Amniotic stem cell (primary cell): ENCODE measurements at places on chromosomes 3 and 15.

GRCh38 chr3:125239266-125239665 lies 26.7 kb upstream of the SLC12A8 start:
- DNase-seq: no peak

DNA sequence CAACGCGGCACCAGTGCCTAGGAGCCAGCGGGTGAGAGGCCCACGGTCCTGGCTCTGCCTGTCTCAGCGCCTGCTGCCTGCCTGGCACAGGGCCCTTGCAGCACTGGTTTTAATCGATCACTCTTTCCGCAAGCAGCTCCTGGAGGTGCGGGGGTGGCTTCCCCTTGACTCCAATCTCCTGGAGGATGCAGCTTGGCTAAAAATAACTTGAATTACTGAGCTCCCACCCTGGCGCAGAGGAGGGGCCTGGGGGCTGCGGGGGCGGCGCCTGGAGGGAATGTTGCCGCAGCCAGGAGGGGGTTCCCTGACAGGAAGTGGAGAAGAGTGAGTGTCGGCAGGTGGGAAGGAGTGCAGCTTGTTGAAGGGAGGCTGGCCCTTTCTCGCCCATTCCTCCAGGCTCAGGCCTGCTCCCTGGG lies 9.9 kb upstream of the RPL29 start:
- DNase-seq: no peak

GRCh38 chr3:69385723-69386555 lies at the start of gene FRMD4B:
Gene FRMD4B, minus strand, starts transcription at chr3:69386088. Its CDS starts 99 bp downstream, at chr3:69385989.
- DNase-seq: no peak

- DNase-seq: no peak
Measured at GRCh38 chr3:172461530-172462138, 13.4 kb upstream of the GHSR start.

- DNase-seq: peak; percentile 26
Measured at GRCh38 chr3:112293368-112294321, at the start of gene SLC9C1. Gene SLC9C1, minus strand, starts transcription at chr3:112294216. Its CDS starts 7,425 bp downstream, at chr3:112286791.

DNA sequence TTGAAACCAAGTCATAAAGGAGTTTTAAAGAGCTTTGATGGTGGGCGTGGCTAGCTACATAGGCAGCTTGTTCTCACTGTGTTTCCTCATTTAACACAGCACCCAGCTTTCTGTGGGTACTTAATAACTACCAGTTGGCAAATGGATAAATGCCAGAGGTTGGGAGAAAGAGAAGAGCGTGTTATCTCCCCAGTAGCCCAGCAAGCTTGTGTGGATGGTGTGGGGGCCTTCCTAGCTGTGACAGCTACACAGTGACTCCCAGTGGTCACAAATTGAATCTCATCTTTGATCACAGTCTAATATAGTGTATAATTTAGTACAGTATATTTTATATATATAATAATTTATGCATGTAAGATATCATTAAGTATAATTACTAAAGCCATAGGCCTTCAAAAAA lies 984.1 kb downstream of the EPHA3 start:
- DNase-seq: no peak

DNA sequence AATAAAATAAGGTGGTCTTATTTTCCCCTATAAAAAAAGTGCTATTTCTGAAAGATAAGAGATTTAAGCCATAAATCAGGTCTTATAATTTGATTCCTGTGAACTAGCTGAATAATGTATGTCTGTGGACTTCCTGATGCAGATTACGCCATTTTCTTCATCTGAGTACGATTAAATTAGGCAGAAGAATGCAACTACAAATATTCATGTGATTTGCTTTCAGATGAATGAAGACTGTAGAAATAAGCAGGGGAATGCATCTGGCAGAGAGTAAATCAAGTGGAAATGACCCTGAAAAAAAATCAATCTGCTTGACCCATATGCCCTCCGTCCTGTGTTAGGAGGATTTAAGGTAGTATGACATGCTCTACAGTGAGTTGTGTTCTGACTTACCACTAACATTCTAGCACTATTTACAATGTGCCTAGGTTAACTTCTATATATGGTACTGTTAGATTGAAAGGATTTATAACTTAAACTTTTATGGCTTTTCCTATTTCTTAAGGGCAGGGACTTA lies 14.7 kb downstream of the BNIP2 start:
- DNase-seq: no peak

DNA sequence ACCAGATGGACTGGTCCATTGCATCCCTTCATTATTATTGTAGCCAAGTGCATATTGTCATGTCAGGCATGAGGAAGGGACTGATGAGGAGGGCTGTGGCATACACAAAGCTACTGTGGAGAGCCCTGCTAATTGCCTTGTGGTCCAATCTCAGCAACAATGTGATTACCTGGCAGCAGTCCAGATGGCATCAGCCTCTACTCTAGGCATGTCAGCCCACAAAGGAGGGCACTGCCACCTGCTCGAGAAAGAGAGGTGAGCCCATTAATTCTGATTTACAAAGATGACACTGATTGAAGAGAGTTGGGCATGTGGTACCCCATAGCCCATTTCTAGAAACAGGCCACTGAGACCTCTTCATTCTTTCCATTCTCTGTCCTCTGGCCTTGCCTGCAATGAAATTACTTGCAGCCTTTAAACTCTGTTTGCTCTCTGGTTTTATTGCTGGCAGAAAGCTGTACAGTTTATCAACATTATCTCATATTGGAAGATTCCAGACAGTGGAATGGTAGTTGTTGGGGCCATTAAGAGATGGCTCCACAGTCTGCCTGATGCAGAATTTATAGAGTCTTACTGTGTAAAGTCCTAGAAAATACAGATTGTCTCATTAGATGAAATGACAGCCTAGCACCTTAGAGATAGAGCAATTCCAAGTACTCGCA lies 307.7 kb downstream of the ARPP21 start:
- DNase-seq: no peak

DNA sequence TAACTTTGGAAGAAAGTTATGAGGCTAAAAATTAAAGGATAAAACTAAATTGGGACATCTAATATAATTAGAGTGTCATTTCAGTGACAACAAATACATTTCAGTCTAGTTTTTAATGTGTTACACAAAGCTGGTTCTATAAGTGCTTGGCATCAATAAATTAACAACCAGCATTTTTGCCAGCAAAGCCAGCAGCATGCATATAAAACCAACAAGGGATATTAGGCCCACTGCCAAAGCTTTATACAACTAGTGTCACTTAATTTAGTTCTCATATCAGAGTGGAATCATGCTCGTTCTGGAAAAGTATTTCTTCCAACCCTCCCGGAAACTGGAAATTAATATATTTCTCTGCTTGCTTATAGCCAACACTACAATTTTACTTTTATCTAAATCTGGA lies 88.8 kb downstream of the THBS1 start:
- no peak for DNase-seq

DNA sequence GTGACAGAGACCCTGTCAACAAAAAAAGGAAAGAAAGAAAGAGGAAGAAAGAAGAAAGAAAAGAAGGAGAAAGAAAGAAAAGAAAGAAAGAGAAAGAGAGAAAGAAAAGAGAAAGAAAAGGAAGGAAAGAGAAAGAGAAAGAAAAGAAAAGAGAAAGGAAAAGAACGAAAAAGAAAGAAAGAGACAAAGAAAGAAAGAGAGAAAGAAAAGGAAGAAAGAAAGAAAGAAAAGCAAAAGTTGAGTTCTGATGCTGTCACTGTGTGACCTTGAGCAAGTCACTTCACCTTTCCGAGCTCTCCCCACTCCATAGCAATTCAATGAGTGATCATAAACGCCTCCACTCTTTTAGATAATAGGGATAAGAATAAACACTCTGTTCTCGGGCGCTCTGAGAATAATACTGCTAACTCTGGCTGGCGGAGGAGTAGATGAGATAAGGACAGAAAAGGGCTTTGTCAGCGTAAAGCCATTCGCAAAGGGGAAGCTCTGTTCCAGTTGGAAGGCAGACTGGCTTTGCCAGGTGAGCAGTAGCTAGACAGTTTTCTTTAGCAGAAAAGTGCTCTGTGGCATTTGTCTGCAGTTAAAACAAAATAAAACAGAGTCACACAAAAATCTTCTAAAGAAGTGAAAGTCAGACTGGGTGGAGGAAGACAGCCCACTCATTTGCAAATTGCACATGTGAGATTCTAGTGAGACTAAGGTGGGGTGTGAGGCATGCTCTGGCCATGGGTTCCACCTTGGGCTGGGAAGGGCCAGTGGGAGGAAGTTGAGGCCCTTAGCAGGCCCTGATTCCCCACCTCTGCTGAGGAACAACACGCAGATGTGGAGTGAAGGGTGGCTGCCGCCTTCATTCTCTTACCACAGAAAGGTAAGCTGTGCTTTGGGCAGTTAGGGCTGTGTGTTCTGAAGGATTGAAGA lies 9.6 kb upstream of the FLNB start:
- DNase-seq: no peak

- no peak for DNase-seq
Measured at GRCh38 chr3:94398036-94398435, 335.2 kb downstream of the NSUN3 start.

DNA sequence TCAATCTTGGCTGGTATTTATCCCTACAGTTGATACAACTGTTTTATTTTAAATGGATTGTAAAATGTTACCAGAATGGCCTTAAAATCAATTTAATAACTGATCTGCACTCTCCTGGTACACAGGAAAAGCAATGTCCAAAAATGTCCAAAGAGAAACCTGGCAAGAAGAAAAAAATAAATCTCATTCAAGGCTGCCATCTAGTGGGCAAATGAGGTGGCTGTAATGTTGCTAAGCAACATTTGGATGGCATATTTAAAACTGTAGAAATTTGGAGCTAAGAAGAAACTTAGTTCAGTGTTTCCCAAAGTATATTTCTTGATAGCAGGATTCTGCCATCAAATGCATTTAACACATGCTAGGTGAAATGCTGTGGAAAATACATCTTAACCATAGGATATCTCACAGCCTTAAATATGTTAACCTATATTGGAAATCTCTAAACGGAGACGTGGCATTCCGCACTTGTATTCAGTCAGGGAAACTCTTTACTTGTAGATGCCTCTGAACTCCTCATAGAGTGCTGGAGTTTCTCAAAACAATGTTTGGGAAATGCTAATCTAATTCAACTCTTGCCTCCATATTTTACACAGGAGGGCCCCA lies 216.8 kb downstream of the ERC2 start:
- peak; percentile 20 for DNase-seq

GRCh38 chr3:136637176-136637575 lies 115.0 kb downstream of the STAG1 start:
- no peak for DNase-seq

DNA sequence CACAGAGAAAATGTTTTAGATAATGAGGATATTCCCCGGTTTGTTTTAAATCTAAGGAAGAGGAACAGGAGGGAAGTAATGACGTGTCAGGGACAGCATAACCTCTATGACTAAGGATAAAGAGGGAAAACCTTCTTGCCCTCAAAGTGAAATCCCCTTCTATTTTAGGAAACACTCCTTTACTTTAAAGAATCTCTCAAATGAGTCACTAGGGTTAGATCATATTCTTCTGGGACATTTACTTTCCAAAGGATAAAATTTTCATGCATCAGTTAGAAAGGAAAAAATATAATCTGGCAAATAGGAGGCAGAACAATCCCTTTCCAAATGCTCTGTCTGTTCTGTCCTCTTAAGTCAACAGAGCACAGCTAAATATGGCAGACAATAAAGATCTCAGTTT lies 43.2 kb upstream of the UBE2E2 start:
- DNase-seq: peak; percentile 94

DNA sequence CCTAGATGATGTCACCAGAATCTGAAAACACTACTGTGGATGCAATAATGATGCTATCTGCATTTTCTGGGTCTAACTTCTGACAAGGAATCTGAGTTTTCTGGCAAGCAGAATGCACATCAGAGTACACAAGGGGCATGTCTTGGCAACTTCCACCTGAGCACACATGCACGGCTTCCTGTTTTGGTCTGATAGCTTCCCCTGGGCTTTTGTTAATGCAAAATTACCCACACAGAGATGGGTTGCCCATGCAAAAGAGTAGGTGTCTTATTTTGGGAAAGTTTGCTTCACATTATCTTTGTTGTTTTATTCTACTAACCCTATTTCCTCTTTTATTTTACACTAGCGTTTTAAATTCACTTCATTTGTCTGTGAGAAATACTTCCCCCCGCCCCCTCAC lies 74.2 kb upstream of the SATB1 start:
- DNase-seq: no peak

DNA sequence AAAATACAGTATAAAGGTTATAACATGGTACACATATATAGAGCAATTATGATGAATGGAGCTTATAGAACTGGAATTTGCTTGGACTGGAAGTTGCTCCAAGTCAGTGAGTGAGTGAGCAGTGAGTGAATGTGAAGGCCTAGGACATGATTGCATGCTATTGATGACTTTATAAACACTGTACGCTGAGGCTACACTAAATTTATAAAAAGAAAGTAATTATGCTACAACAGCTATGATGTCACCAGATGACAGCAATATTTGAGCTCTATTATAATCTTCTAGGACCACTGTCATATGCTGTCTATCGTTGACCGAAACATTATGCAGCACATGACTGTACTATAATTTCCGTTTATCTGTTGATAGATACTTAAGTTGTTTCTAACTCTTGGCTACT lies 463.3 kb downstream of the EPHA6 start:
- DNase-seq: no peak

DNA sequence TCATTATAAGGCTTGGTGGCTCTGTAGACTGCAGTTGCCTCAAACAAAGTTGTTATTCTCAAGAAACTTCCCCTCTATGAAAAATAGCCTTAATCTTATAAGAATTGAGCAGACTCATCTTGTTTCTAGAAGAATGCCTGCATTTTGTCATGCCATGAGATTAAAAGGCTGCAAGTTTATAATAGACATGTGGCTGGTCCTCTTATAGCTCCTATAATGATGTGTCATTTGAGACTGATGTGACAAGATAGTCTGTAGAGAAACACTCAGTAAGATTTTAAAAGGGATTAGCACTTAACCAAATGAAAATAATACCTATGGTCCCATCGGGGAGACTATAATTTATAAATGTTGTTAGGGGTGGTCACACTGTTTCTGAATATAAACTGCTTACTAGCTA lies 312.5 kb downstream of the OXSM start:
- DNase-seq: no peak

DNA sequence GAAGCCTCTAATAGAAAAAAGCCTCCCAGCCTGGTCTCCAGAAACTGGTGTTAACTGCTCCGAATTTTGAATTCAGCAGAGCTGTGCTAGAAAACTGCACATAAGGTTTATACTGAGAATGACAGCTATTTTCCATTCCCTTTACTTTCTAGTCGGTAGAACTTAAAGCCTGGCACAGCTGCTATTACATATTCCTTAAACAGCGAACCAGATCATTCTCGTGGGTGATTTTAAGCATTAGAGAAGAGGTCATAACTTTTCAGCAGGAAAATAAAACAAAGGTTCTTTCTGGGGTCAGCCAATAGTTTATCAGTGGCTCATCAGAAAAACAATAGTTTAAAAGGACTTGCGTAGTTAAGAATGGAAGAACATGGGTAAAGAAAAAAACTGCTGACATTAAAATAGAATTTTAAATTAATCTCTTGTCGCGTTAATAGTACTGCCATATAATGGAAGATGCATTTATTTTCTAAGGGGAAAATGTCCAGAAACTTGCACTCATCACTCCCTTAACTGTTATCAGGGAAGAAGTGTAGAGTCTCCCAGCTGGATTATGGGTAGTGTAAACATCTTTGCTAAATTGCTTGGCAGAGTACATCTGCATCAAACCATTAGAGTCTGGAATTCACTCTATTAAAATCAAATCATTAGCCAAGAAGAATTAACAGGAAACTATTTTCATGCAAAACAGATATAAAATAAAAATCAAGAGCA lies 7.9 kb downstream of the VGLL4 start:
- no peak for DNase-seq
